ENCODE measurements at places on chromosomes 1 and 21.

GRCh38 chr1:183841550-183841949 lies 36.6 kb downstream of the RGL1 start:
- DNase-seq: no peak

DNA sequence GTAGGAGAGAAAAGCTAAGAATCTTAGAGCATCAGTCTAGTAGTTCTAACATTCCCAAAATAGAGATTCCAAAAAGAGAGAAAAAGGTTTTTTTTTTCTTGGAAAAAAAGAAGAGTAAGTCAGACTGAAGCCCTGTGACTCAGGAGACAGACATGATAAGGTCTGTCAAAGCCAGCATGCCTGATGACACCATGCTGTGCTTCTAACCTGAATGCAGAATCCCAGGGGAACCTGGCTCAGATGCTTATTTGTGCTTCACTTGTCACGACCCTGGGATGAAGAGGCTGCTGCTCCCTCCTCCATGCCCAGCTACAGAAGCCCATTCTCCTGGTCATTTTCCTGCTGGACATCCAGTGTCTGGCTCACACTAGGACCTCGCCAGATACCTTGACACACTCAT lies 44.3 kb downstream of the ERICH3 start:
- no peak for DNase-seq

- DNase-seq: peak; percentile 45
These were observed 18.1 kb downstream of the KNCN start for GRCh38 chr1:46533179-46533864.

DNA sequence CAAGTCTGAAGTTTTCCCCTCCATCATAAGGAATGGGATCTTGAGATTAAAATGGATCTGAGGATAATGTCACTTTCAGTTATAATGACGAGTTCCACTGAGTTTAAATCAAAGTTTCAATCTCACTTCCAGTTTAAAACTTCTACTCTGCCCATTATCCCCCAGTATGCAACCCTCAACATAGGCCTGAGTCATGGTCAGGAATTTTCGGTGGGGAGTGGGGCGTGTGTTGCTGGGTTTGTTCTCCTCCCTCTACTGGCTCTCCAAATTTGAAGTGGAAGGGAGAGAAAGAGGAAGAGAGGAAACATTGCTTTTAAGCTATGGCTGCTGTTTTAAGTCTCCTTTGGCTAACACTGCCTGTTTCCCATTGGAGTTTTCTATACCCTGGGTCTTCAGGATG lies 152.9 kb downstream of the TM2D1 start:
- no peak for DNase-seq

GRCh38 chr1:177137814-177138213 lies 26.7 kb downstream of the ASTN1 start:
- DNase-seq: no peak

- DNase-seq: no peak
These were observed 54.3 kb downstream of the SLX9 start for GRCh38 chr21:44994047-44994694.

- DNase-seq: no peak
These were observed 20.7 kb downstream of the DNAJC6 start for GRCh38 chr1:65330021-65330420.

DNA sequence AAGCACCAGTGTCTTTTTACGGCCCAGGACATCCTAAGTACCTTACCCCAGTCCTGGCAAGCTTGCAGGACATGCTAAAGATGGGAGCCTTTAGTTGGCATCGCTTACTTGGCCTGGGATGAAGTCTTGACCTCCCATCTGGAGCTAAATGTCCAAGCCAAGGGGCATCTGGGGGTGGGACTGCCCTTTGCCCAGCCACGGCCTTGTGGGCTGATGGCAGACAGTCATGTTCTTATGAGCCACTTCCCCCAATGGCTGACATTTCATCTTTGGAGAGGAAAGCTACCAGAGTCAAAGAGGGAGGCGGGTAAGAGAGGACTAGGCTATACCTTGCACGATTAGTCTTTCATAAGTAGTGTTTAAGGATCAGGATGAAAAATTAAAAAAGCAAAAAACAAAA lies 32.2 kb downstream of the OPTC start:
- no peak for DNase-seq

DNA sequence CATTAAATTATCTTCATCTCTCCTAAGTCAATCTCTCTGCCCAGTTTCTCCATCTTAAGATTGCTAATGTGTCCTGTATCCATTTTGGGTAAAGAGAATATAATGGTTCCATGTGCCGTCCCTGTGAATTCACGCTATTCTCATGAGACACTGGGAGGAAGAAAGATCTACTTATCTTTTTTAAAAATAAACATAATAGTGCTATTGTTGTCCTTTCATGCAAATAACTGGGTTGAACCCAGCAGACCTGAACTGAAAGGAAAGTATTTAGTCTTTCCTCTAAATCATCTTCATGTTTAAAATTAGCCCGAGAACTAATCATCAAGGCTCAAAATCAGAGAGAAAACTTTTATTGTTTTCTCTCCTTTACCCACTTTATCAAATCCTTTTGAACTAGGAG lies 22.4 kb downstream of the SLAMF1 start:
- DNase-seq: no peak

DNA sequence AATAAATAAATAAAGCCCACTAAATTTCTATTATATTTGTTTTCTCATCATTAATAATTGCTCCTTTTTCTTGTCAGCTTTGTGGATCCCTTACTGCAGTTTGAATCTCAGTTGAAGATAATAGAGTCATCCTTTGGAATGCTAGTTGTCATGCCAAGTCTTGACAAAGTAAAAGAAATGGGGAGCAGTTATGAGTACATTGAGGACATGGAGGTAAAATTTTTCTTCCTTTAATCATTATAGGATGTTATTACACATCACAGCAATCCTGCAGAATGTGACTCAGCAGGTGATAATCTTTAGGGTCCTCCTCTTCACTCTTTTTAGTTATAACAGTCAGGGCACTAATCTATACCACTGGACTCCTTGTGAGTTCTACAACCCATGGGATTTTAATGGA lies 24.1 kb downstream of the MROH9 start:
- DNase-seq: no peak

- no peak for DNase-seq
These were observed 3.6 kb downstream of the PFKFB2 start for GRCh38 chr1:207056673-207057072.

DNA sequence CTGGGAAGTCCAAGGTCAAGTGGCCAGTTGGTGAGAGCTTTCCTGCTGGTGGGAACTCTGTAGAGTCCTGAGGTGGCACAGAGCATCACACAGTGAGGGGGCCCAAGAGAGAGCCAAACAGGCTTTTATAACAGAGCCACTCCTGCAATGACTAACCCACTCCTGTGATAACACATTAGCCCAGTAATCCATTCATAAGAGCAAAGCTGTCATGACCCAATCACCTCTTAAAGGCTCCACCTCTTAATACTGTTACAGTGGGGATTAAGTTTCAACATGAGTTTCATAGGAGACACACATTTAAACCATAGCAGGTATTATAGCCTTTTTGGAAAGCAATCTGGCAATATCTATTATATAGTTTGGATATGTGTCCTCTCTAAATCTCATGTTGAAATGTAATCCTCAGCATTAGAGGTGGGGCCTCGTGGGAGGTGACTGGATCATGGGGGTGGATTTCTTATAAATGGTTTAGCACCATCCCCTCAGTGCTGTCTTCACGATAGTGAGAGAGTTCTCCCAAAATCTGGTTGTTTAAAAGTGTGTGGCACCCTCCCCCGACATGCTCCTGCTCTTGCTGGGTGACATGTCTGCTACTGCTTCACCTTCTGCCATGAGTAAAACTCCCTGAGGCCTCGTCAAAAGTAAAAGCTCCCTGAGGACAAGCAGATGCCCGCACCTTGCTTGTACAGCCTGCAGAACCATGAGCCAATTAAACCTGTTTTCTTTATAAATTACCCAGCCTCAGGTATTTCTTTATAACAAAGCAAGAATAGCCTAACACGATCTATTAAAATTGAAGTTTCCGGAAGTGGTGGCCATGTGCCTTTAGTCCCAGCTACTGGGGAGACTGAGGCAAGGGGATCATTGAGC lies 64.5 kb downstream of the CD58 start:
- DNase-seq: peak; percentile 22

DNA sequence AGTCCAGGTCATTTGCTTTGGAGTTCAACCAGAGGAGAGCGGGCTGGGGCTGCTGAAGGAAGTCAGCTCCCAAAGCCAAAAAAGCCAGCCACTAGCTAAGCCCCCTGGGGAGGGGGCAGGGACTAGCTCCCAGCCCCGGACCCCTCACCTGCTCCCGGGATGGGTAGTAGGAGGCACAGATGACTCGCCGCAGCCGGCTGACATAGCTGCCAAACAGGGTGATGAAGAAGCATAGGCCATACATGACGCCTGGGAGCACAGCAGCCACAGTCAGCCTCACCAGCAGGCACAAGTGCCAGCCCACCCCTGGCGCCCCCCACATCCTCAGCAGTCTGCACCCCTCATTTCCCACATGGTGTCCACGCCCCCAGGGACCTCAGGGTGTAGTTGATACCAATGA lies 7.4 kb downstream of the DCST2 start:
- no peak for DNase-seq

DNA sequence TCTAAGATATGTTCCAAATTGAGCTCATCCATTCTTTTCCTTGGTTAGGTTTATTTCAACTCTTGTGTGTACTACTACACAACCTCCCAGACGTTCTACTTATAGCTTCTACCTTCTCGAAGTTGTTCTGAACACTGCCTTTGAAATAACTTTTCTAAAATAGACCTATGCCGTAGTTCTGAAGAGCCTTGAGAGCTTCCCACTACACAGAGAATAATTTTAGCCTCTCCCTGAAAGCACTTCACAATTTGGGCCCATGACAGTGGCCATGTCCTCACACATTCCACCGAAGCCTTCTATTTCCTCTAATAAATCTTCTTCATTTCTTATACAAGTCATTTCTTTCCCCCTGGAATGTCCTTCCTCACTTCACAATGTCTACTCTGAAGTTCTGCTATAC lies 62.2 kb downstream of the CRB1 start:
- no peak for DNase-seq

DNA sequence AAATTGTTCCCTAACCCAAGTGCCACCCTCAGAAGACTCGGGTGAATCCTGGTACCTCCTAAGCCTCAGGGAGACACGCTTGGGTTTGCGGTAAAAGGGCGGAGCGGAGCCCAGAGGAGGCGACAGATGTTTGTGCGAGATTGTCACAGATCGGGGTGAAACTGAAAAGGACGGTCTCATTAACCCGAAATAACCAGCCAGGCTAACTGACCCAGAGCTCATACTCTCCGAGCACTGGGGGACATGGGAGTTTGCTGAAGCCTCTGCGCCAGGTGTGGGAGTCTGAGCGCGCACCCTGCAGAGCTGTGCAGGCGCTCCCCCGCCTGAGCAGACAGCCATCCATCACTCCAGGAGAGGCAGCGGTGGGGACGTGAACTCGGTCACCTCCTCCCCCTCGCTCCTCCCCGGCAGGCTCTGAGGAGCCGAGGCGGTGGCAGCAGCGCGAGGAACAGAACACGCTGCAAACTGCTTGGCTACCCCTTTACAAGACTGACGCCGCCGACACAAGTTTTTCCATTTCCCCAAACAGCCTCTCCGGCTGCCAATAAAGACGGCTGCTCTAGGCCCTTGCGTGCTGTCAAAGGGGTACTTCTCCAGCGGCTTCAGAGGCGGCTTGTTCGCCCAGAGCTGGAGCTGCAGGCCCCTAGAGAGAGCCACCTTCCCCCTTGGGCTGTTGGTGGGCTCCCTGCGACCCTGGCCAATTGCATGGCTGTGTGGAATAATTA lies 43.5 kb downstream of the RRAGC start:
- peak; percentile 31 for DNase-seq

GRCh38 chr1:164709541-164710278 lies 150.7 kb downstream of the PBX1 start:
- DNase-seq: no peak

DNA sequence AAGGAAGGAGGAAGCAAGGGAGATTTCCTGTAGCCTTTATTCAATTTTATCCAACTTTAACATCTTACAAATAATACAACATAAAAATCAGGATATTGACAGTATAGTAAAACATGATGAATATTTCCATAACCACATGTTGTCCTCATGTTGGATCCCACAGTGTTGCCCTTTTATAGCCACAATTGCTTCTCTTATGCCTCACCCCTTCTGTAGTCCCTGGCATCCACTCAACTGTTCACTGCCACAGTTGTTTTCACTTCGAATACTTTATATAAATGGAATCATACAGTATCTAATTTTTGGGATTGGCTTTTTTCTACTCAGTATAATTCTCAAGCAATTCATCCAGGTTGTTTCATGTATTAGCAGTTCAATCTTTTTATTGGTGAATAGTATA lies 44.8 kb downstream of the SRSF11 start:
- DNase-seq: no peak

DNA sequence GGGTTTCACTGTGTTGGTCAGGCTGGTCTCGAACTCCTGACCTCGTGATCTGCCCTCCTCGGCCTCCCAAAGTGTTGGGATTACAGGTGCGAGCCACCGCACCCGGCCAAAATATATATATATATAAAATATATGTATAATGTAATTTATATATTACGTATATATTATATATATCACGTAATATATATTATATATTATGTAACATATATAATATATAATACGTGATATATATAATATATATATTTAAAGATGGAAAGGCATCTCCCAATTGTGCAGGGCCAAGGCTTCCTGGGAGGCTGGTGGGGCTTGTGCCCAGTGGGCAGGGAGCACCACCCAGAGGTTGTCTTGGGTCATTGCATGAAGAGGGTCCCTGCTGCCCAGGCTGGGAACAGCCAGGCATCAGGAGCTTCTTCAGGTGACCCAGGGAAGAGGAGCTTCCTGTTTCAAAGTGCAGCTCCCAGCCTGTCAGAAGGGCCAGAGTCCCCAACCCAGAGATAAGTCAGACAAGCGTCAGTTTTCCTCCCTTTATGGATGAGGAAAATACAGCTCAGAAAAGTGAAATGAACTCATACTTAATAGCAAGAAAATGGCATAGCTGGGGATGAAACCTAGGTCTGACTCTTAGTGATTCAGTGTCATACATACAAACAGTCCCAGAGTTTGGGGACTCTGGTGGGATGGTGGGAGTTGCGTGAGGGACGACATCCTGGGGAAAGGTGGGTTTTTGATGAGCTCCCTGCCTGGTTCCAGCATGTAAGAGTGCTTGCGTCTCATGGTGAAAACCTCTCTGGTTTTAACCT lies 12.0 kb downstream of the UBE2Q1 start:
- DNase-seq: peak; percentile 70

GRCh38 chr1:228748431-228748830 lies 13.2 kb downstream of the RHOU start:
- DNase-seq: no peak

GRCh38 chr1:179058487-179059483 lies 23.1 kb upstream of the TOR3A start:
- no peak for DNase-seq

GRCh38 chr1:233097959-233098580 lies 147.7 kb downstream of the NTPCR start:
- DNase-seq: no peak

DNA sequence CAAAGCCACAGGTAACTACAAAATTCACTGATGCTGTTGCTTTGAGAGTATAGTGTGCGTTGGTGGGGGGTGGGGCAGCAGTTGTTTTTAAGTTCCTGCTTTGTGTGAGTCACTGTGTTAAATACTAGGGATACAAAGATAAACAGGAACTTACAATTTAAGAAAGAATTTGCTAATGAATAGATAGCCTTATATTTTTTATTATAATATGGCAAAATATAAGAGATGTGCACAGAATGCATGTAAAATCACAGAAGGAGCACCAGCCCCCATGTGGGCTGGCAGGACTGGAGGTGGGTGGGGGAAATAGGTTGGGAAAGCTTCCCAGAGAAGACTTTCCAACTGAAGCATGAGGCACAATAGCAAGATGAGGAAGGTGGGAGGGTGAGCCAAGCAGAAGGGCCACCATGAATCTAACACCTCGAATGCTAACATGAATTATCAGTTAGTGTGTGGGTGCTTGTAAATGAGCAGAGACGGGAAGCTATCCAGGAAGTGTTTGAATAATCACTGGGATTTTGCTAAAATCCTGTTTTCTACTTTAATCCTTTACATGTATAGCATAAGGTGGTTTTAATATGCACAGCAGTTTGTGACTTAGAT lies 57.0 kb upstream of the RAVER2 start:
- DNase-seq: no peak

Measured in stimulated activated naive CD8-positive, alpha-beta T cell treated with anti-CD3 and anti-CD28 coated beads, Interleukin-15, Interleukin-2, amounts not matched to agents 100 U/mL and 50 U/mL, for 24 hours (primary cell).